Activated CD8-positive, alpha-beta memory T cell treated with anti-CD3 and anti-CD28 coated beads for 24 hours (primary cell): ENCODE measurements at places on chromosomes 16 and 17.

- DNase-seq = no peak
Observed at GRCh38 chr17:3808701-3809100, 7.7 kb upstream of the ITGAE start.

DNA sequence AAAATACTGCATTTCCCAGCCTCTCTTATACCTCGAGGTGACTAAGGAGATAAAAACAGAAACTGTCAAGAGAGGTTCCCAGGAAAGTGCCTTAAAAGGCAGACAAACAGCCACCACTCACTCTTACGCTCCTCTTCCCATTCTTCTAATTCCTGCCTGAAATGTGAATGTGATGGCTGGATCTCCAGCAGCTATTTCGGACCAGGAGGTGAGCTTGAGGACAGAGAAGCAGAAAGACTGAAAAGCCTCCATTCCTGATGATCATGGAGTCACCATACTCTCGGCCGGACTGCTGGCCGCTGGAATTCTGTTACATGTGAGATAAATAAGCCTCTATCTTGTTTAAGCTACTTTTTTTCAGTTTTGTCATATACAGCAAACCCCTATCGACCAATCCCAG is 41.4 kb upstream of the ABR start:
- no peak for DNase-seq

- DNase-seq = no peak
Observed at GRCh38 chr17:80588702-80589383, 44.2 kb downstream of the RPTOR start.

- no peak for DNase-seq
Observed at GRCh38 chr17:37068266-37068665, 119.5 kb downstream of the AATF start.

DNA sequence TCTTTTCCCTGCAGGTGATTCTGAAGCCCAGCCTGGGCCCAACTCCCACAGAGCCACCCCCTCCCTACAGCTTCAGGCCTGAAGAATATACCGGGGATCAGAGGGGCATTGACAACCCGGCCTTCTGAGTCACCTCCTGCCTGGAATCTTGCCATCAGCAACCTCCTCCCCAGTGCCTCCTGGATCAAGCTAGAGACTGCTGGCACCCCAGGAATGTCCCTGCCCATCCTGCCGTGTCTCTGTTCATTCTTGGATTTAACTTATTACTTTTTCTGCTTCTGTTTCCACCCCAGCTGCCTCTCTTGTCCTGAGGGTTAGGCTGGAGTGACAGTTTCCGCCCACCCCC is 4.9 kb downstream of the TMEM92 start:
- no peak for DNase-seq
